ENCODE measurements at places on chromosomes 4 and X. TPM values are rescaled to one million over a fixed set of nuclear protein-coding genes. Genes with fewer than 3 reads are reported as not detected.

DNA sequence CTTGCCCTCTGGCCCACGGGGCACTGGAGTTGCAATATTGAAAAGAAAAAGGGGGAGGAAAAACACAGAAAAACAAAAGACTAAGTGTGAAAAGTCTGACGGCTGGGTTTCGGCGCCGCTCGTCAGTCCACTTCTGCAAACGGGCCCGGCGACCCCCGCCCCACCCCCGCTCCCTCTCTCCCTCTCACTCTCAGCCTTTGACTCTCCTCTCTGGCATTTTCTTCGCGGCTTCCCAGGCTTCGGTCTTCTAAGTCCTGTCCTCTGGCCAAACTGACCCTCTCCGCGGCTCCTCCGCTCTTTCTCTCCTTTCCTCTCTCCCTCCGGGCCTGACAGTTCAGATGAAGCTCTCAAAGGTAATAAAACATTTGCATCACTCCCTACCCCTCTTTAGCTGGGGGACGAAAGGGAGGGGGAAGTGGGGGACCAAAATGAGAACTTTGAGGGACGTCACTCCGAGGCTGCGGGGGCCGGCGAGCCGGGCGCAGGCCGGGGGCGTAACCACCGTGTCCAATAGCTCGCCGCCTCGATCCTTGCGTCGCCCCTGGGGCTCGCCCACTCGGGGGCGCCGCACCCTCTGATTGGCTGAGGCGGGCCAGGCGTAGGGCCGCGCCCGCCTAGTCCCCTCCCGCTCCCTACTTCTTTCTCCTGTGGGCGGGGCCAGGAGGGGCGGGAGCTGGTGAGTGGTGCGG lies at the start of gene NKX6-1:
Gene NKX6-1 (minus strand): TSS at position 358 of the 689 bp plus-strand sequence. CDS start 1,064 bp downstream, outside the sequence.
- no peak for DNase-seq

DNA sequence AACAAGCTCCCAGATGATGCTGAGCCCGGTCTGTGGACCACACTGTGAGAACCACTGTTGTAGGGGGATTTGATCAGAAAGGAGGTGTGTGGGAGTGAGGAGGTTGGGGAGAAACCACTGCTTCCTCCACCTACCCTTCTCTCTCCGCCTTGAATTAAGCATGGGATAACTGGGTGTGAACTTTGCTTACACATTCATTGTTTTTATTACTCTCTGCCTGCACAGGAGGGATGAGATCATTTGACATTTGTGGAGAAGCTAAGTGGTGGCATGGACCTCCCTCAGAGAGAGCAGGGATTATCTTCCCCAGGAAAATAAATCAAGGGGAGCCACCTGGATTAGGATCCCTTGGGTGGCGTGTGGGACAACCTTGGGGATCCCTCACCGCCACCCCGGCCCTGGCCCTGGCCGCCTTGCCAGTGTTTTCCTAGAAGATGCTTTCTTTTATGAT lies 212.1 kb upstream of the ATP6AP2 start:
- DNase-seq = no peak

DNA sequence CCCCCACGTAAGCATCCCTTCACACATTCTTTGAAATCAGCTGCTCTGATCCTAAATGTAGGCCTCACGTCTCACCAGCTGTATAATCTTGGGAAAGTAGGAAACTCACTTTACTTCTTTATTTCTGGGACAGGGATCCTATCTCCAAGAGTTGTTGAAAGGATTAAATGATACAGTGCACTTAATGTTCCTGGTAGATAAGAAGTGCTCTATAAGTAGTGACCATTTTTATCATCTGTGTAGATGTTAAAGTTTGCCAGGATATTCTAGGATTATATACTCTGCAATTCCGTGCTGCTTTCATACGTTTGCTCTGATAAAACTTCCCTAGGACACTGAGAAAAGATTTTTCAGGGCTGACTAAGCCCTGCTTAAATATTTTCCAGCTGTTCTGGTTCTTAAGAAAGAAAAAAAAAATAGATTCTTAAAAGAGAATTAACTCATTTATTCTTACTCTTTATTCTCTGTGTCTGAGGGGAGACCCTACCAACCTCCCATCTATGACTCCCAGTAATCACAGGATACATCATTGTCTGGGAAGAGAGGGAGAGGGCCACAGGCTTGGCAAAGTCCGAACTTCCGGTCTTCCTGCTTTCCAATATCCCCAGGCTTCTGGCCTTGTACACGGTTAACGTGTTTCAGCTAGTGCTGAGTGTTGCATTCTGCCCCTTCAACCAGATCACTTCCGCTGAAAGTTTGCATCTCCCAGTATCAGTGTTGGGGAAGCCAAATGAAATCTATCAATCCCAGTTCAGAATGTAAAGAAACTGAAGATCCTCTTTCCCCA lies 269.2 kb downstream of the TRIML1 start:
- DNase-seq = no peak

- no peak for DNase-seq
Measured at GRCh38 chr4:165740911-165741310, 132.1 kb upstream of the TLL1 start.

The TLL1 gene
- 2.0 TPM for total RNA-seq

The RXFP1 gene
- total RNA-seq = not detected

DNA sequence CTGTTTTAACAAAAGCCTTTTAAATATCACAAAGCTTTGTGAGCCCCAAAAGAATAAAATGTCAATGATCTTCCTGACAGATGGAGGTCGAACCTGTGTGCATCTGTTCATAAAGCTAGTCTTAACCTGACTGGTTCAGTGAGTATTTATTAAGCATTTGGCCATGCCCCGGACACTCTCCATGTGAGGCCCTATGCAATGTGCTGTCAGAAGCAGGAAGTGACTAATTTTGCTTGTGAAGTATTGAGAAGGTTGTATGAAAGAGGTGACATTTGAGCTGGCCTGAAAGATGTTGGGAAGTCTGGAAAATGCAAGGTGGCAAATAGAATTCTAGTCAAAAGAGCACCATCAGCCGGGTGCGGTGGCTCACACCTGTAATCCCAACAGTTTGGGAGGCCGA lies 171.4 kb downstream of the MSL3 start:
- DNase-seq = no peak

DNA sequence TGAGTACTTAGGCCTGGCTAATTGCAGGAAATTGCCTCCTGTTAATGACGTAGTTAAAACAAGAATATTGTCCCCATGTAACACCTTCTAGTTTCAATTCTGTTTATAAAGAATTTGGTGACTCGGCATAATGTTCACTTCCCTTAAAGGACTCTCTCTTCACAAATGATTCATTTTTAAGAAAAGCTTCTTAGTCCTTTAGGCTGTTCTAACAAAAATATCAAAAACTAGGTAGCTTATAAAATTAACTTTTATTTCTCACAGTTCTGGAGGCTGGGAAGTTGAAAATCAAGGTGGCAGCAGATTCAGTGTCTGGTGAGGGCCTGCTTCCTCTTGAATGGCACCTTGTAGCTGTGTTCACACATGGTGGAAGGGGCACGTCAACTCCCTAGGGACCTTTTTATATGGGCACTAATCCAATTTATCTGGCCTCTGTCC lies 23.8 kb downstream of the COL25A1 start:
- no peak for DNase-seq

GRCh38 chr4:38243388-38244053 lies 283.3 kb downstream of the PTTG2 start:
- no peak for DNase-seq

DNA sequence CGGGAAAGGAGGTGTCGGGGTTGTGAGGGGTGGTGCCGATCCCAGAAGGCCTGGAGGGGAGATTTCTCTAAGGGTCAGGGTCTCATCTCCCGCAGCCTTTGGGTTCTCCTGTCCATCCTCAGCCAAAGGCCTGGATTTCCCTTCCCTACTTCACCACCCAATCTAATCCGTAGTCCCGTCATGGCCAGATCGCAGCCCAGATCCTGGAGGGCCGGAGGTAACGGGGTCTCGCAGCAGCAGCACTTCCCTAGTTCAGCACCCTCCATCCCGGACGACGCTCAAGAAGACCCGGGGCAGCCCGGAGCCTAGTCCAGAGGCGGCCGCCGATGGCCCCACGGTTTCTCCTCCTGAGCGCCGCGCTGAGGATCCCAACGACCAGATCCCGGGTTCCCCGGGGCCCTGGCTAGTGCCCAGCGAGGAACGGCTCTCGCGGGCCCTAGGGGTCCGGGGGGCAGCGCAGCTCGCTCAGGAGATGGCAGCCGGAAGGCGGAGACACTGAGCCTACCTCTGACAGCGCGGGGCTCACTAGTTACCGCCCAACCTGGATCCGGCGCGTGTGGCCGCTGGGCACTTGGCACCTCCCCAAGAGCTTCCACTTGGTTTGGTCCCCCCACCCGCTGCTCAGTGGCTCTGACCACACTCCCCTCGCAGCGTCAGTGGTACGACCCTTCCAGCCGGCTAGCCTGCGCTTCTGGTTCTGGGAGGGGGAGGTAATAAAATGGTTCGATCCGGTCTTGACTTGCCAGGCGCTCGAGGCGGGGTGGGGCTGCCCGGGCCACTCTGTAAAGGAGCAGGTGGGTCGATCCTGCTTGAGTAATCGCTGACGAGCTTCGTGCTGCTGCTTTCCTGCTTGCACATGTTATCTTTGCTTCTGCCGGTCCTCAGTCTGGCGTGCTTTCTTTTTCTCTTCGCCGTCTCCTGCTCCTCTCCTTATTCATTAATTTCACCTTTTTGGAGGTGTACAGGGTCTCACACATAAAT lies 3.6 kb downstream of the MAGIX start:
- no peak for DNase-seq

DNA sequence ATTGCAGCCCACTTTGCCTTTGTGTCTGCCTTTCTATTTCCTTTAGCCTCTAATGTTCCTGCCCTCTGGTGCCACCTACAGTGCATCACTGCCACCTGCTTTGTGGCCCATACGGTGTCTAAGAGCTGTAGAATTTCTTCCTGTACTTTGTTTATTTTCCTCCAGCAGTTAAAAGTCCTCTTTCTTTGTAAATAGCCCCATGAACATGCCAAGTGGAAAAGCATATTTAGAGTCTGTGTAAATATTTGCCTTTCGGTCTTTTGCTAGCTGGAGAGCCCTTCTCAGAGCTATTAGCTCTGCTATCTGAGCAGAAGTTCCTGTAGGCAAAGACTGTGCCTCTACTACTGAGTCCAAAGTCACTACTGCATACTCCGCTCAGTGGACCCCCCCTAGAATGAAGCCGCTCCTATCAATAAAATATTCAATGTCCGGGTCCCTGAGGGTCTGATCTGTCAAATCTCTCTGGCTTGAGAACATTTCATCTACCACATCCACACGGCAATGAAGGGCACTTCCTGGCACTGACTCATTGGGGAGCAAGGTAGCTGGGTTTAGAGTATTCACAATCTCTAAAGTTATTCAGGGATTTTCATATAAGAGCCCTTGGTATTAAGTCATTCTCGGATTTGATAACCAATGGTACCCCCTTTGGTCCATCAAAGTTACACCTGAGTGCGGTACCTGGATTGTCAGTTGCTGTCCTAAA lies 36.3 kb downstream of the SULT1E1 start:
- DNase-seq = no peak

The NIPAL1 gene
- total RNA-seq = 3.9 TPM

DNA sequence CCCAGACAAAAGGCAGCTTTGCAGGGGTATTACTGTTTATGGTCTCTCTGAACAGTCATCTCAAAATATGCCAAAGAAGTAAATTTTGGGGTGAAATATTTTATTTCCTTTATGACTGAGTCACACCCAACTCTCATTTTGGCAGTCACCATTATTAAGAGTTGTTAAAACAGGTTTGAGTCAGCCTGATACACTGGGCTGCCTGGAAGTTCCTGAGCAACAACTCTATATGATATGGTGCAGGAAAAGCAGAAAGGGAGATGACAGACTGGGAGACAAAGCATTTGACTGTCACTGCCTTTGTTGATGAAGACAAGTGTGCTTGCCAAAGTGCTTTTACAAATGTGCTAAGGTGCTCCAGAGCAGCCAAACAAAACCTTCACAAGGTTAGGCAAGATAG lies 1263.5 kb downstream of the PCDH7 start:
- no peak for DNase-seq

GRCh38 chrX:134933911-134934310 lies 56.9 kb upstream of the SMIM10 start:
- DNase-seq = no peak

- DNase-seq = no peak
Measured at GRCh38 chr4:115596265-115597001, 483.0 kb upstream of the NDST4 start.

- no peak for DNase-seq
Measured at GRCh38 chr4:8205241-8205707, 6.2 kb downstream of the SH3TC1 start.

DNA sequence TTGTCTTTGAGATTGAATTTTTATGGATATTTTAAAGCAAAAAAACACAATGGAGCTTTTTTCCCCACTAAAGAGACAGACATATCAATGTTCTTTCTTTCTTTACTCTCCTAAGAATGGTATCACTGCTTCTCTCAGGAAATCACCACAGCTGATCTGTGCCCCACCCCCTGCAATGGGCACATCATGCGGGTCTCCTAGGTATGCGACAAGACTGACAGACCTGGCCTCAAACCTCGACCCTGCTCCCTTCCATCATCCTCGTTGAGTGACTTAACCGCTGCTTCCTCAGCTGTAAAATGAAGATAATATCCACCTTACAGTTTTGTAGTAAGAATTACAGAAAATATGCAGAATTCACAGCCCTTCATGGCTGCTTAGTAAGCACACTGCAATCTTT lies 58.3 kb downstream of the LEF1 start:
- DNase-seq = no peak

DNA sequence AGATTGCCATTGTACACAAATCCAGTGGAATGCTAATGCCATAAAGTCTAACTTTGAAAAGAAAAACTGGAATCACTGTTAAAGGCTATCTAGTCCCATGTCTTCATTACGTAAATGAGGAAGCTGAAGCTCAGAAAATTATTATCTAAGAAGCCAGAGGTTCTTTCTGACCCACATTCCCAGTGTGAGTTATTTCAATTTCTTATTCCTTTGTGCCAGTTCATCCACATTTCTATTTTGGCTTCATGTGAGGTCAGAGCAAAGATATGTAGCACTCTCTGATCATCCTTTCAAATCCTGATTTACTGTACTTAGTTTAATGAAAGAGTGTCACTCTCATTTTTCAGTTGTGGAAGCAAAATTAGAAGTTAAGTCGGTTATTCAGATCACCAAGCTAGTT lies 24.6 kb upstream of the NWD2 start:
- no peak for DNase-seq

GRCh38 chr4:169934794-169935429 lies 91.3 kb downstream of the MFAP3L start:
- no peak for DNase-seq

DNA sequence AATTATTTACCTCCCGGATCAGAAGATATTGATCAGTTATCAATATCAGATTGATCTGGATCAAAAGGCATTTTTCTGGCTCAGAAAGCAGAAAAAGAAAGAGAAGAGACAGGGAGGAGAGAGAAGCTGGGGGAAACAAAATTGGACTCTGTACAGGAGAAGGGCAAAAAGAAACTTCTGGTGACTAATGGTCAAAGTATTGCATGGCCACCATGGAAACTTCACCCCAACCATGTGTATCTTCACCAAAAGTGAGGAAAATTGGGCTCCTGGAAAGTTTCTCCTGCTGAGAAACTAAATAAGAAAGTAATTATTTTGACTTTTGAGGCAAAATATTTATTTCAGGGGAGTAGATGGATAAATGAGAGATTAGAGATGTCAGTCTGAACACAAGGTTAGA lies 33.9 kb downstream of the RNF150 start:
- DNase-seq = no peak

The CLDN22 gene
- total RNA-seq = not detected

The UGT2B10 gene
- total RNA-seq = not detected

GRCh38 chr4:150673793-150674192 lies 91.8 kb downstream of the MAB21L2 start:
- DNase-seq = no peak
